ENCODE measurements at places on chromosomes 2 and 18.

DNA sequence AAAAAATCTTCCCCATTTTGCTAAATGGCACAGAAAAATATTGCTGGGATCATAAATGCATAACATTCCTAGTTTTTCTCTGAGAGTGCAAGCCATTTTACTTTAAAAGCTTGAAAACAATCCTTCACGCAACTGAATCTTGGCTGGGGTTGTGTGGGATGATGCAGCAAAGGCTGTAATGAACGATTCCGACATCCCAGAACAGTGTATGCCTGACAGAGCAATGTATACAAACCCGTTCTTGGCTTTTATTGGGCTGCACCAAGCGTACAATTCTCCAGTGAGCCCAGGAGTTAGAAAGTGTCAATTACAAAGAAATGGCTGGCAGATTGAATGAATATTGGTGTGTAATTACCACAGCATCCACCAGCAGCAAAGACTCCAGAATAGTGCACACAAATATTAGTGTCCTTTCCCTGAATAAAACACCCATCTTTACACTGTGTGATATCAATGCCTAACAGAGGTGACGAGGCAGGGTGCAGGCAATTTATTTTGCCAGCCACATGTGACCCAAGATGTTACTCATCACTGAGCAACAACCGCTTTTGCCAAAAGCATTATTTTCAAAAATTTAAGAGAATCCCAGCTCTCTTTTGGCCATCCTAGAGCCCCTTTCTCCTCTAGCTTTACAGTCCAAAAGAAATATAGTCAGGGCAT is 578.6 kb upstream of the CHAC2 start:
- DNase-seq = no peak

- no peak for DNase-seq
Measured at GRCh38 chr2:98155716-98156115, 68.7 kb downstream of the VWA3B start.

DNA sequence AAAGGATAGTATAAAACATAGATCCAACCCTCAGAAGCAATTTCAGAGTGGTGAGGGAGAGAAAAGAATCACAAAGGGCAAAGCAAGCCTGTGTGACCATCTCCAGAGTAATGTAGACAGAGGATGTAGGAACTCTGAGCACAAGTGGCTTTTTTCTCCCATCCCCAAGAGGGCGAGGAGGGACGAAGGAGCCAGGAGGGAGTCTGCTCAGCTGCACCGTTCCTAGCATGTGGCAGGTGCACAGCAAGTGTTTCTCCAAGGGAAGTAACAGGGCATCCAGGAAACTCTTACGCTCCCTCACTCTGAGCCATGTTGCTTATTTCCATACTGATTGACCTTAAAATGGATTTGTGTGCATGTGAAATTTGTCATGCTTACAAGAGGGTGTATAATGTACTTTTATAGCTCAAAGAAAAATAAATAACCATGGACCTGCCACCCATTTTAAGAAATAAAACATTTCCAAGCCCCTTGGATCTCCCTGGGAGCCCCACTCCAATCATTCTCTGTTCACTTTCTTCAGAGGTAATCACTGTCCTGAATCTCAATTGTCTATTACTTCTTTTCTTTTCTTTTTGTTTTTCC is 37.8 kb upstream of the SEC11C start:
- no peak for DNase-seq

GRCh38 chr2:109475531-109476210 is 138.1 kb downstream of the SEPTIN10 start:
- no peak for DNase-seq

DNA sequence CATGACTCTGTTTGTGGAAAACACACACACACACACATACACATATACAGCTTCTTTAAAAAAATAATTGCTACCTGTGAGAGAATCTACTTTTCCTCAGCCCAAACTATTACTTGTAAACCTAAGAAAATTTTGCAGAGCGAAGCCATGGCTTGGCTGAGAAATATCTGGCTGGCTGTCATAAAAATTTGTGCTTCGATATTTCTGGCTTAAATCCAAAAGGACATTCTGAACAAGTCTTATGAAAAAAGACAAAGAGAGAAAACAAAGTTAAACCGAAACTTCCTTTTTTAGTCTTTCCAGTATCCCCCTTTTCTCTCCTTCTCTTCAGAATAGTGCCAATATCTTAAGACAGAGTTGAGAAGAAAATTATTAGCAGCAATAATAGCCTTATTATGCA is 2048.0 kb downstream of the SUCLG1 start:
- DNase-seq = no peak

DNA sequence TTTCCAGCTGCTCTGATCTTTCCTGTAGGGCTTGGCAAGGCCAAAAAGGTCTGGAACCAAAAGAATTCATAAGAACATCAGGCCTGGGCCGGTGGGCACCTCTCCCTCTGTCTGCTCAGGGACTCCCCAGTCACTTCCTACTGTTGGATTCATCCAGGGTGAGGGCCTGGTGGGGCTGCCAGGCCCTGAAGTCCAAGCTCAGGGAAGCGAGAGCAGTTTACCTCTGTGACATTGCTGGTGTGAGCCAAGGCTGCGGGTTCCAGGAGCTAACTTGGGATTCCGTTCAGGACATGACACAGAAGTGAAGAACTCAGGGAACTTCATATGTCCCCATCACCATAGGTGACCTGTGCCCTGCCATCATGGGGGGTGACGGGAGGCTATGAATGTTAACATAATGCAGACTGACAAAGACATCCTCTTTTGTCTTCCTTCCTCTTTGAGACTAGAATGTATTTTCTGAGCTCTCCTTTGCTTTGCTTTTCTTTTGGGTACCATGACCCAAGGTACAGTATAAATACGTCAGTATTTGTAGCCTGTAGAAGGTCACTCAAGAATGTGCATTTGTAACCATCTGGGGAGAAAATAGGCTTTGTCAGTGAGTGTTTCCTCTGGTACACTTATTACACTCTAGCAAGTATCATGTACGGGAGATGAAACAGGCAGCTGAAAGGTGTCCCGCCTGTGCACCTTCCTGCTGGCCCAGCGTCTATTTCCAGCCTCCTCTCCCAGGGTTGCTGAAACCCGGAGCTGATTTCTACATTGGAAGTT is 130.5 kb upstream of the SLC1A4 start:
- DNase-seq = no peak

- DNase-seq = no peak
Measured at GRCh38 chr2:230781130-230781797, 68.6 kb downstream of the CAB39 start.

GRCh38 chr2:40450796-40451430 is 977 bp downstream of the SLC8A1 start:
- no peak for DNase-seq

DNA sequence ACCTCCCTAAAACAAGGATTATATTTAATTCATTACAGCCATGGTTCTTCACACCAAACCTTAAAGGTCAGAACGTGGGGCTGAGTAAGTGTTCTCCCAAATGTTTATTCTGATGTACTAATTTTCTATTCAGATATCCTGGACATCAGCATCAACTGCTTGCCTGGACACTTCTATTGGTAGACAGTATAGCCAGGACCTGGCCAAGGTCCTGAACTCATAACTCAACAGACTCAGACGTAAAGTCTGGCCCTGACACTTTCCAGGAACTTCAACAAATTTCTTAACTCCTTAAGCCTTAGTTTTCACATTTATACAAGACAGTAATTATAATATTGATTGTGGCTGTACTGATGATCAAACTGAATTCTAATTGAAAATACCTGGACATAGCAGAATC is 89.1 kb downstream of the AKAIN1 start:
- no peak for DNase-seq

DNA sequence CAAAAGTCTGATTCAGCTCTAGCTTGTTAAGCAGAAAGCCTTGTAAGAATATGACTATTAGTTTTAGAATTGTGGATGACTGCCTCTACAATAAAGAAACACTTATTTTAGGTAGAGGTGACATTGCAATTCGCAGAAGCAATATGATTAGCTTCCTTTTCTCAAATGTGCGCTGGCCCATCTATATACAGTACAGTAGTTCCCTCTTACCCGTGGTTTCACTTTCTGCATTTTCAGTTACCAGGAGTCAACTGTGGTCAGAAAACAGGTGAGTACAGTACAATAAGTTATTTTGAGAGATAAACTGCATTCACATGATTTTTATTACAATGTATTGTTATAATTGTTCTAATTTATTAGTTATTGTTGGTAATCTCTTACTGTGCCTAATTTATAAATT is 405.1 kb downstream of the GPD2 start:
- DNase-seq = no peak

- no peak for DNase-seq
Measured at GRCh38 chr2:231370749-231371429, 24.6 kb upstream of the B3GNT7 start.

- DNase-seq = no peak
Measured at GRCh38 chr2:48724278-48724677, 31.2 kb downstream of the LHCGR start.

- DNase-seq = no peak
Measured at GRCh38 chr2:222364285-222364895, 60.0 kb upstream of the SGPP2 start.

DNA sequence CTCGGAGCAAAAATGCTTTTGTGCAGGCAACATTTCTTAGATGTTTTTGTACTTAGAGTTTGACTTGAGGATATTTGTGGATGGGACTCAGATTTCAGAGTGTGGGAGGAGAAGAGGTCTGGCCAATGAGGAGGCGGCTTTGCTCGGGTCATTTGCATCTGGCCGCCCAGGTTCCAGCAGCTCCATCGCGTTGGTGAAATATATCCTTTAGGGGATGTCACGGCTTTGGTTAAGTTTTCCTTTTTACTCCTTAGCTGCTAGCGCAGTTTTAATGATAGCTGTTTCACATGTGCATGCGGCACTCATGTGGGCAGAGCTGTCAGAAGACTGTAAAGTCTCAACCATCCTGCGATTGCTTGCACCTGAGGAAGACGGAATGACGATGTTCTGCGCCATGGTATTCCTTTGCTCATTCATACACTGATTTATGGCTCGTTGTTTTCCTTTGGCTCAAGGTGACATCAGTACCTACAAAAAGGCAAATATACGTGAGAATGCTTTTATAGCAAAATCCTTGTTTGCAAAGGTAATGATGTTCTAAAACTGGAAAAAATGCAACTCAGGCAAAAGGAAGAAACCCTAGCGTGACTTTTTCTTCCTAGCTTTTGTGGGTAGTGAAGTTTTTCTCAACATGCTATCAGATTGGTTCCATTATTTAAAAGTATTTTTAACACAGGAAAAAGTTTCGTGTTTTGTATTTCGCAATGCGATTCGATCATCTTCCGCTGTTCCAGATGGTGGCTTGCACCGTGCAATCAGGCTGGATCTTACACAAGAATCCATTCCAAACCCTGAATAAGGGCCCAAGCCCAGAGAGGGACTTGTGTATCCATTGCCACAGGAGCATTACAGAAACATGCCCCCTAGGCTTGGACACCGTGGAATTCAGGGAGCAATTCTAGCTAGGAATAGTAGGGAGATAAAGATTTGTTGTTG is 70.5 kb upstream of the ZNF516 start:
- no peak for DNase-seq

GRCh38 chr2:42809131-42809818 is 16.9 kb upstream of the HAAO start:
- no peak for DNase-seq
